ENCODE measurements at places on chromosomes 12 and 14.

GRCh38 chr12:120116441-120116791 lies at the start of gene RAB35:
RAB35 (minus strand) TSS chr12:120116753; CDS start chr12:120116650, 103 bp downstream.
- no peak for DNase-seq

DNA sequence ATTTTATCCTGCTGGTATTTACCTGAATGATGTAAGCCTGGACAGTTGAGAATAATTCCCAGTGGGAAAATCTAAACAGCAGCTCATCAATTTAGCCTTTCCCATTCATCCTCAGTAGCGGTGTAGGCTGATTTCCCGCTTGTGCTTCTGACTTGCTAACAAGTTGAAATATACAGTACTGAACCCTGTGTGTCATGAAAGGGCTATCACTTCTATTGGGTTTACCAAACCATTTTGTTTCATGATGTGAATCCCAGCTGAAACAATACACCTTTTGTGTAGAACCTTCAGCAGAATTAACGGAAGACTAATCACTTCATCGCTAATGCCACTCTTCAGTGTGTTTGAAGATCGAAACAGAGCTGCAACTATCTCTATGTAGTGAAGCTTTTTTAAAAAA lies 88.4 kb downstream of the POLR3B start:
- DNase-seq = no peak

GRCh38 chr12:64110864-64111263 lies 111.2 kb downstream of the KICS2 start:
- DNase-seq = peak; percentile 11

GRCh38 chr14:71050227-71050823 lies 143.1 kb downstream of the PCNX1 start:
- peak; percentile 15 for DNase-seq

DNA sequence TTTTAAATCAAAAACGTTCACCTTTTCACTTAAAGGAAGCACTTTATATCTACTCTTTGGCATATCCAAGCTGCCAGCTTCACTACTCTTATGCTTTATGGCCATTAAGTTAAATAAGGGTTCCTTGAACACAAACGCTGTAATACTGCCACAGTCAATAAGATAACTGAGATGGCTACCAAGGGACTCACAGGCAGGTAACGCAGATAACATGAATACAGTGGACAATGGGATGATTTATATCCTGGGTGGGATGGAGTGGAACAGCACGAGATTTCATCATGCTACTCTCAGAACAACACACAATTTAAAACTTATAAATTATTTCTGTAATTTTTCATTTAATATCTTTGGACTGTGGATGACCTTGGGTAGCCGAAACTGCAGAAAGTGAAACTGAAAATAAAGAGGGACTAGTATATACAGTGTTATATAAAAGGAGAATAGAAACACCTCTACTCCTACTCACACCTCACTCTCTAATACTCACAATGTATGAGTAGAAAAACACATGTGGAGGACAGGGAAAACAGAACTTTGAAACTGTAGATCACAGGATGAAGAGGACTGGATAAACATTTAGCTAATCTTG lies 367.3 kb downstream of the C12orf50 start:
- no peak for DNase-seq

- peak; percentile 32 for DNase-seq
Observed at GRCh38 chr14:59688224-59689170, 111.9 kb upstream of the CCDC175 start.

DNA sequence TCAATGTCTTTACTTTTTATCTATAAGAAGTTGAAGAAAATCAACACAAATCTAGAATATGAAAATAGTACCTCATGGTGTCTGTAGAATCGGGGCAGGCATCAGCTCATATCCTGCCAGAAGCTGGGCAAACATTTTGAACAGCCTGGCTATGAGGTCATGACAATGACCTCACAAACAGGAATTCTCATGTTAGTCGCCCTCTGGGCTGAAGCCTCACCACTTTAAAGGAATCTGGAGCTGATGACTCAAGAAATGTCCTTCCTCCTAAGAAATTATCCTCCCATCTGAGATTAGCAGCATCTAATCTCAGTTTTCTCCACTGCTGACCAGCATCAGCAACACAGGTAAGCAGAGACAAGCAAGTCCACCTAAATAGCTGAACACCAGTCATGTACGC lies 27.1 kb downstream of the CLIP1 start:
- DNase-seq = peak; percentile 73

- no peak for DNase-seq
Observed at GRCh38 chr12:71243370-71243769, 85.6 kb upstream of the TSPAN8 start.

GRCh38 chr12:20039562-20039961 lies 328.8 kb upstream of the PDE3A start:
- no peak for DNase-seq

- DNase-seq = no peak
Observed at GRCh38 chr12:116427200-116427930, 131.8 kb upstream of the MAP1LC3B2 start.

- DNase-seq = peak; percentile 54
Observed at GRCh38 chr14:79809849-79810612, 401.3 kb downstream of the DIO2 start.

GRCh38 chr12:94222351-94223084 lies 74.1 kb downstream of the PLXNC1 start:
- no peak for DNase-seq

DNA sequence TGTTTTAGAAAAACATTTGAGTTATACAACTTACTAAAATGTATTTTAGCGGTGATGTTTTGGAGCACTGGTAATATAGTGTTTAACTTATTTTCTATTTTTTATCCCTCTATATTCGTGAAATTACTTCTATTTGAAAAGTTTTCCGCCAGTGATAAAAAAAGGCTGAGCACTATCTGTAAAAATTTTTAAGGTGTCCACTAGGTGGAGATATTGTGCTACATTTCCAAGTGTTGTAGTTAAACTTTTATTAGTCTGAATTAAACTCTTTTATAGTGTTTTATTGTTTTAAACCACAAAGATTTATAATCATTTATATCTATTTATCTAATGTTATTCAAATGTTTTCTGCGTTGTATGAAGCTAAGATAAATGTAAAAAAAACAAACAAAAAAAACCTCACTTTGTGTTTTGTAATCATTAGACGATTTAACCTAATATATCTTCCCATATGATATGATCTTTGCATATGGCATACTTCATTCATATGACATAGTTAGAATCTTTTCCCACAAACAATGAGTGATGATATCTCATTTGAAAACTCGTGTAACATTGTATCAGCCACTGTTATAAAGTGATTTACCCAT lies 11.8 kb downstream of the ALG10B start:
- DNase-seq = peak; percentile 17

- no peak for DNase-seq
Observed at GRCh38 chr12:75809746-75810145, 221.8 kb downstream of the PHLDA1 start.

GRCh38 chr14:50001151-50001998 lies 108.5 kb downstream of the ARF6 start:
- DNase-seq = no peak

- no peak for DNase-seq
Observed at GRCh38 chr12:2475984-2476383, 318.8 kb upstream of the FKBP4 start.

DNA sequence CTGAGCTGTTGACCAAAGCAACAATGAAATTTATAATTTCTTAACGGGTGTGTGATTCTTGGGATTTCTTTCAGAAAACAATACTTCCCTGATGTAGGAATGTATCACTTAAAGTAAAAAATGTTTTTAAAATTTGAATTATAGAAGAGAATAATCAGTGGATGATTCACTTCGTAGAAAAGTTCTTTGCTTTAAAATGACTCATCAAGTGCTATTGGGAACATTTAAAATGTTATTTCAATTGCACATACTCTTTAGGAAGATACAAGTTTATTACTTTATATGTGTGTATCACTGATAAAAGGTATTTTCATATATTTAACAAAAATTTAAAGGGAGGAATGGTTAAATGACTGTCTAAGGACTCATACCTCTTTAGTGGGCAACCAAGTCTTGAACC lies 155.3 kb downstream of the PDE3A start:
- DNase-seq = peak; percentile 39

GRCh38 chr12:47193066-47193465 lies 113.3 kb upstream of the AMIGO2 start:
- no peak for DNase-seq

DNA sequence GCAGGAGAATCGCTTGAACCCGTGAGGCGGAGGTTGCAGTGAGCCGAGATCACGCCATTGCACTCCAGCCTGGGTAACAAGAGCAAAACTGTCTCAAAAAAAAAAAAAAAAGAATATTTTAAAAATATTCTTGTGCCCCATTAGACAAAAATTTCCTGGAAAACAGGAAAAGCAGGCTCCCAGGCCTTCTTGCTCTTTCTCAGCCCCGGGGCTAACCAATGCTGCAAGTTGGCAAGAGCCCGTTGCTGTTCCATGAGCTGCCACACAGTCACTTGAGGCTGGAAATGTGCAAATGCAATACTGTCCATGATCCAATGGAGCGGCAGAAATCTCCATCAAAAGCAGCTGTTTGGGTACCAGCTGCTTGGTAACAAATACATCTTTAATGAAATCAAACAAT lies 994.7 kb downstream of the VRK1 start:
- no peak for DNase-seq

DNA sequence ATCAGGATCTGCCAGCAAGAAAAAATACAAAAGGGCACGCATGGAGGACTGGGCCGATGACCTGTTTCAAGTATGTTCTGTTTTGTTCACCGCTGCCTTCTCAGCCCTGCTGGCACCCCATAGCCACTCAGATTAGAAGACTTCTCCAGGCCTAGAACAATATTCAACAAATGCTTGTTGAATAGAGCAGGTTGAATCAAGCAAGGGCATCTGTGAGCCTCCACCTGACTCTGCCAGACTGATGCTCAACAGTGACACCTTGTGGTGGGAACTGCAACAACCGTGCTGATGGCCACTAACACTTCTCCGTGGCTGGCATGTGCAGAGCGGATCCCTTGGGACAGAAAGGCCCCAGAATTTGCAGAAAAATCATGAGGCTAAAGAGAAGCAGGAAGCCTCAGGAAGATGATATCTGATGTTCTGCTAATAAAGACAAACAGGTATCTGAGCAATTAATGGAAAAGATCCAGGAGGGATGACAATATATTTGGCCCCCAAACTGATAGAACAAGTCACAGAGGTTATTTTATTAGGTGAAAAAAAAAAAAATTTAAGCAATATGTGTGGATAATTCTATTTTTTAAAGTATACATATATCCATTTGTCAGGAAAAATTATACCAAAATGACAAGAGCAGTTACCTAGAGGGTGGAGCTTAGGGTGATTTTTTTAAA lies 114.3 kb downstream of the KSR2 start:
- peak; percentile 40 for DNase-seq

GRCh38 chr14:61358554-61359226 lies 37.3 kb downstream of the PRKCH start:
- no peak for DNase-seq

DNA sequence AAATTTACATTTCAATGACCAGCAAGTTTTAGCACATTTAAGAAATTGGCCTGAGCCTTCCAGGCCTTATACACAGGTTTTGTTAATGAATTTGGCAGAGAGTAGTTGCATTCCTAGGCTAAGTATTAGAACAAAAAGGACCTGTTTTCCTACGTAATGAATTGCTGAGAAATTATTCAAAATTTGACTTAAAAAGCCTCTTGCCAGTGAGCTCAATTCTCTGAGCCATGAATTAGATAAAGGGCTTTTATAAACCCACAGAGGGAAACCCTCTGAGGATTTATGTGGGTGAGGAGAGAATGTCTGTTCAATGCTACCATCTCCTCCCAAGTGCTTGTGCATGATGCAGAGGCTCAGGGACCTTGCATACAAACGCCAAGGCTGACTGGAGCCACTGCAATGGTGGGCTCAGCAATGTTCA lies 94.5 kb upstream of the PELI2 start:
- no peak for DNase-seq

GRCh38 chr12:118420673-118421072 lies 44.3 kb downstream of the SUDS3 start:
- no peak for DNase-seq

- peak; percentile 19 for DNase-seq
Observed at GRCh38 chr12:67271976-67272375, 2.8 kb downstream of the CAND1 start.

GRCh38 chr12:18072723-18073122 lies 17.3 kb downstream of the RERGL start:
- DNase-seq = no peak

- no peak for DNase-seq
Observed at GRCh38 chr12:65800937-65801336, 23.3 kb upstream of the HMGA2 start.

DNA sequence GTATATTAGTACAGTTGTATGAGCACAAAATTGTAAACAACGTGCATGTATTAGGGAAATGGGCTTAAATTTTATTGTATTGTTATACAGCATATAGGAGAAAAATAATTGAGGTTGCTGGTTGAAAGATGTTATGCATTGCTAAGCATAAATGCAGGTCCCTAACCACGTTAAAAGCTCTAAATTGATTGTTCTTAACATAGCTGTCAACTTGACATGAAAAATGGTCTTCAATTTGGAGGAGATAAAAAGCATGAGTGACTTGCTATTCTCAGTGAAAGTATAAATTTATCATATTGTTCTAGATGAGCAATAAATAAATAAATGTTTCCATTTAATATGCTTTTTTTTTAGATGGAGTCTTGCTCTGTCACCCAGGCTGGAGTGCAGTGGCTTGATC lies 506.6 kb upstream of the ATXN7L3B start:
- DNase-seq = no peak

DNA sequence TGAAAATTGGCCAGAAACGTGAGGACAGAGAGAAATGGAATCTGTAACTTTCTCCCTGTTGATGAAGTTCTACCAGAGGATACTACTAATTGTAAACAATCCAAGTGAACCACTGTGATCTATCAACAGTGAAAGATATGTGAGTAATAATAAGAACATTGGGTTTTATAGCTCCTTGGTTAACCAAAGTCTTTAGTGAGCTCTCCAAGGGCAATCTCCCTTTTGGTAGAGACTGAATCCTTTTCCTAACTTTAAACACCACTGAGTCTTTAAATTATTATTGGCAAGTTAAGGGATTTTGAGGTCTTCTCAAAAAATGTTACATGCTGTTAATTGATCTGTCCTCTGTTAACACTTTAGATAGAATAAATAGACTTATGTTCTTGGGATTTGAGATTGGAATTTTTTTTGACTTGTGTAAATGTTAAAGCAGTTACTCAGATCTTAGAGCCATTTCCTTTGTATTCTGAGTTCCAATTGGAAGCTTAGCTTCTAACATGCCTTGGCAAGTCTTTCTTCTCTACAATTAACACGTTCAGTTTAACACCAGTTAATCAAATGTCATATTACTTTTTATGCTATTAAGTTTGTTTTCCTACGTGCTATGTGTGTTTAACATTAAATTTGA lies 338.2 kb upstream of the DDHD1 start:
- DNase-seq = no peak

DNA sequence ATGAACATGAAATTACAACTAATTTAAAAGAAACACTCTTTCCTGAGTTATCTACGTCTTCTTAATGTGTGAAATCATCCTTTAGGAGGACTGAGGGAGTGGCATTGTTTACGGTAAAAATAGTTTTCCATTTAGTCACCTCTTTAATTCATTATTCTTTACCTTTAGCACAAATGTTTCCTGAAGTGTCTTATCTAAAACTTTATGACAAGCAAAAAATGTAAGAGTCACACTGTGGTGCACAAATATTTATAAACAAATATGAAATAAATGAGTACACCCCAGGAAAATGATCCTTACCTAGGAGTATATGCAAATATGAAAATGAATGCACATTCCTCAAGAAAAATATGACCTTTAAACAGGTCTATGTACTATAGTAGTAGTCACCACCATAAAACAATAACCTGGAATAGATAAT lies 104.6 kb downstream of the PTPRR start:
- no peak for DNase-seq

- DNase-seq = no peak
Observed at GRCh38 chr12:55711786-55712553, 3.9 kb upstream of the BLOC1S1 start.

All from HCEC 1CT (cell line).